Activated CD8-positive, alpha-beta memory T cell treated with anti-CD3 and anti-CD28 coated beads, Interleukin-2, amount 50 U/mL, for 4 hours (primary cell): ENCODE measurements at places on chromosomes 12 and 14.
A peak's percentile ranks its signal among the peaks of the same experiment; 100 is the strongest.

GRCh38 chr12:2447861-2448260 is 346.9 kb upstream of the FKBP4 start:
- no peak for DNase-seq

DNA sequence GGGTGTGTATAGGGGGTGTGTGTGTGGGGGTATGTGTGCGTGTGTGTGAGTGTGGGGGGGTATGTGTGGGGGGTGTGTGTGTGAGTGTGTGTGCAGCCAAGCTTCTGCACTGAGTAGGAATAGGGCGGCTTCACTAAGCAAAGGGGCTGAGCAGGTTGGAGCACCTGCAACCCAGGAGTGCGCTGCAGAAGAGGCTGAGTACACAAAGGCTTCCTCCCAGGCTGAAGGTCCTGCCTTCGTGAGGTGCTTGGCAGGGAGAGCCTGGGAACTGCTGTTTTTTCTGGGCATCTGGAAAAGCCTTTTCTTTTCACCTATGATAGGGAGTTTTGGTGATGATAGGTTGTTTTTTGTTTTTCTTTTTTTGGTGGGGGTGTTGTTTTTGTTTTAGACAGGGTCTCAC is 6.0 kb upstream of the NUDT14 start:
- no peak for DNase-seq

GRCh38 chr14:72433511-72433910 is 460.4 kb downstream of the DPF3 start:
- DNase-seq: no peak

- no peak for DNase-seq
Observed at GRCh38 chr14:22622255-22622654, 21.9 kb downstream of the OR6J1 start.

GRCh38 chr12:122956035-122956434 is 10.2 kb downstream of the ABCB9 start:
- DNase-seq: no peak

DNA sequence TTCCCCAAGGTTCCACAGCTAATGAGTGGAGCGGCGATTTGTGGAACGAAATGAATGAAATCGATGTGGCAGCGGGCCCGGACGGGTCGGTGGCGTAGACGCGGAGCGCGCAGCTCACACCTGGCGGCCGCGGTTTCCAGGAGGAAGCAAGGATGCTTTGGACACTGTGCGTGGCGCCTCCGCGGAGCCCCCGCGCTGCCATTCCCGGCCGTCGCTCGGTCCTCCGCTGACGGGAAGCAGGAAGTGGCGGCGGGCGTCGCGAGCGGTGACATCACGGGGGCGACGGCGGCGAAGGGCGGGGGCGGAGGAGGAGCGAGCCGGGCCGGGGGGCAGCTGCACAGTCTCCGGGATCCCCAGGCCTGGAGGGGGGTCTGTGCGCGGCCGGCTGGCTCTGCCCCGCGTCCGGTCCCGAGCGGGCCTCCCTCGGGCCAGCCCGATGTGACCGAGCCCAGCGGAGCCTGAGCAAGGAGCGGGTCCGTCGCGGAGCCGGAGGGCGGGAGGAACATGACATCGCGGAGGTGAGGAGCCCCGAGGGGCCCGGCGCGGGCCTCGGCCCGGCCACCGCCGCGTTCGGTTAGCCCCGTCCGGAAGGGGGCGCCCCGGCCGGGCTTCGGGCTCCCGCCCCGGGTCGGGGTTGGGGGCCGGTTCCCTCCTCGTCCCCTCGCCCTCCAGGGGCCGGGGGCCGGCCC is at the start of gene PTPN11:
Gene PTPN11 (plus strand): TSS at position 340 of the 689 bp plus-strand sequence. CDS start 165 bp downstream, at position 505.
- DNase-seq: peak; percentile 91

DNA sequence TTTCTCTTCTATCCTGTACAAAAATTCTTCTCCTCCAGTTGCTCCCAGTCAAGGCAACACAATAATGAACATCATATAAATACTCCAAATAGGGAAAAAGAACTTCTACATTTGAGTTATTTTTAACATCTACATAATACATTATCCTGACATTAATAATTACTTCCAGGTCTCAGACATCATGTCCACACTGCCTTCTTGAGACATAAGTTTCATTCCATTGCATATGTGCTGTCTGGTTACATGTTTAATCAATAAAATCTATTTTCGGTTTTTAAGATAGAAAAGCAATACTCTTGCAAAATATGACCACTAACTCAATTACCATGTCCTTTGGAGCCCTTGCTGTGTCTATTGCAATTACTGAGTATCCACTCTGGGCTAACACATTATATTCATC is 881.9 kb downstream of the GALC start:
- no peak for DNase-seq

DNA sequence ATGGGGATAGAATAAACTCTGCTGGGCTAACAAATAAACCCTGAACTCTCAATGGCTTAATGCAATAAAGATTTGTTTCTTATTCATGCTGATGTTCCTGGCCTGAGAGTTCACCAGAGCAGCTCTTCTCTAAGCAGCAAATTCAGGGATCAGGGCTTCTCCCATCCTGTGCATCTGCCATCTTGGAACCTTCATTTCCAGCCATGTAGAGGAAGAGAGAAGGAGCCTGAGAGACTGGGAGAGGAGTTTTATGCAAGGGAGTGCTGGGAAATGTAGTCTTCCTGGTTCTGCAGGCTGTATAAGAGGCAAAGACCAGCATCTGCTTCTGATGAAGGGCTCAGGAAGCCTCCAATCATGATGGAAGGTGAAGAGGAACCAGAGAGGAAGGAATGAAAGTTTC is 20.6 kb upstream of the APOLD1 start:
- no peak for DNase-seq

GRCh38 chr12:125187780-125188741 is 122.8 kb downstream of the AACS start:
- no peak for DNase-seq

DNA sequence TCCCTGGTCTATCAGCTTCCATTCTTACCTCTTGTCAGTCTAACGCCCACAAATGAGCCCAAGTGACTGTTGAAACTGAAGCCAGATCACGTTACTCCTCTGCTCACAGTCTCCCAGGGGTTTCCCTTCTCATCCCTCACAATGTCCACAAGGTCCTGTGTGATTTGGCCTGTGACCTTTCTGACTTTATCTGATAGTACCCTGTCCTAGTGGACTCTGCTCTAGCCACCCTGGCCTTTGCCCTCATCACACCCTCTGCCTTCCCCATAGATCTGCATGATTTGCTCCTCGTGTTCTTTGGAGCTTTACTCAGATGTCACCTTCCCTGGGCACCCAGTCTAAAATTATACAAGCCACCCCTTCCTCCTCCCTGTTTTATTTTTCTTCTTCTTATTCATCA is 55.5 kb downstream of the RDH12 start:
- no peak for DNase-seq

DNA sequence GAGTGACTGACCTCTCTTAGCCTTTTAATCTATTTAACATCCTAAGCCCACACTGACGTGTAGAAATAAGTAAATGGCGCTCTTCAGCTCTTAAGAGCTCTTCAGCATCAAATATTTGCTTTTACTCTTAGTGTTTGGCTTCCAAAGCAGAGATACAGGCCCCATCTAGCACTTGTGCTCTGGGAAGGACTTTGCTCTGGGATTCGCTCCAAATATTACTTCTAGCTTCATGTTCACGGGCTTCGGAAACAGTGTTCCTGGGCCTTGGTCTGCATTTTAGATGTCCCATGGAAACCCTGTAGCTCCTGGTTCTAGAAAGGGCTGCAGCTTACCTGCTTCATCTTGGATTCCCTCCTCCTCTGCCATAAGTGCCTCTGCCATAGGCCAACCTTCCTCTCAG is 2.7 kb upstream of the NKX2-8 start:
- DNase-seq: no peak
